ENCODE measurements at places on chromosomes 2 and 18. TPM values are rescaled to one million over a fixed set of nuclear protein-coding genes. Genes with fewer than 3 reads are reported as not detected.

B3GNT7 gene
- total RNA-seq, result 3.4 TPM

FEV gene
- total RNA-seq, result not detected

CFAP210 gene
- total RNA-seq, result 1.2 TPM

ACMSD gene
- not detected for total RNA-seq

ABHD1 gene
- 0.49 TPM for total RNA-seq

ASAP2 gene
- total RNA-seq, result 54.6 TPM

CRACDL gene
- total RNA-seq, result 4.6 TPM

MC2R gene
- not detected for total RNA-seq

CHRNG gene
- 2.0 TPM for total RNA-seq

RNF125 gene
- 4.1 TPM for total RNA-seq

TUBA4B gene
- not detected for total RNA-seq

PLA2R1 gene
- total RNA-seq, result 13.2 TPM

IGFBP2 gene
- total RNA-seq, result 169 TPM

CNOT9 gene
- total RNA-seq, result 50.5 TPM

RUFY4 gene
- total RNA-seq, result not detected

CNDP1 gene
- total RNA-seq, result 9.9 TPM

COL4A3 gene
- total RNA-seq, result 15.6 TPM

PER2 gene
- total RNA-seq, result 18.4 TPM

C2orf66 gene
- 0.55 TPM for total RNA-seq

ZNF396 gene
- 5.8 TPM for total RNA-seq

RNF181 gene
- 67.1 TPM for total RNA-seq

COL5A2 gene
- 322 TPM for total RNA-seq

NPAS2 gene
- 9.5 TPM for total RNA-seq

L3MBTL4 gene
- 10.8 TPM for total RNA-seq

KHK gene
- 2.5 TPM for total RNA-seq

CYP26B1 gene
- 12.8 TPM for total RNA-seq

GREB1 gene
- 18.5 TPM for total RNA-seq

DYNAP gene
- total RNA-seq, result not detected

GPAT2 gene
- total RNA-seq, result 1.3 TPM

SAG gene
- total RNA-seq, result 16.7 TPM

FBXO41 gene
- 6.7 TPM for total RNA-seq

ANXA4 gene
- 31.9 TPM for total RNA-seq

CPLX4 gene
- 46.1 TPM for total RNA-seq

ADCY3 gene
- total RNA-seq, result 28.5 TPM

UGT1A3 gene
- not detected for total RNA-seq
